Retina (tissue), 1 donor: ENCODE measurements at places on chromosomes 12 and 14.

GRCh38 chr14:79467835-79468234 is 743.5 kb downstream of the DIO2 start:
- DNase-seq = no peak

GRCh38 chr12:57157588-57158173 is 10.3 kb upstream of the LRP1-AS start:
- DNase-seq = no peak

- no peak for DNase-seq
Observed at GRCh38 chr14:61520576-61520975, 174.7 kb upstream of the HIF1A start.

- DNase-seq = no peak
Observed at GRCh38 chr12:91732086-91732485, 413.6 kb downstream of the BTG1 start.
